H1 (cell line): ENCODE measurements at places on chromosomes 3 and 15. TPM values are rescaled to one million over a fixed set of nuclear protein-coding genes. Genes with fewer than 3 reads are reported as not detected.

DNA sequence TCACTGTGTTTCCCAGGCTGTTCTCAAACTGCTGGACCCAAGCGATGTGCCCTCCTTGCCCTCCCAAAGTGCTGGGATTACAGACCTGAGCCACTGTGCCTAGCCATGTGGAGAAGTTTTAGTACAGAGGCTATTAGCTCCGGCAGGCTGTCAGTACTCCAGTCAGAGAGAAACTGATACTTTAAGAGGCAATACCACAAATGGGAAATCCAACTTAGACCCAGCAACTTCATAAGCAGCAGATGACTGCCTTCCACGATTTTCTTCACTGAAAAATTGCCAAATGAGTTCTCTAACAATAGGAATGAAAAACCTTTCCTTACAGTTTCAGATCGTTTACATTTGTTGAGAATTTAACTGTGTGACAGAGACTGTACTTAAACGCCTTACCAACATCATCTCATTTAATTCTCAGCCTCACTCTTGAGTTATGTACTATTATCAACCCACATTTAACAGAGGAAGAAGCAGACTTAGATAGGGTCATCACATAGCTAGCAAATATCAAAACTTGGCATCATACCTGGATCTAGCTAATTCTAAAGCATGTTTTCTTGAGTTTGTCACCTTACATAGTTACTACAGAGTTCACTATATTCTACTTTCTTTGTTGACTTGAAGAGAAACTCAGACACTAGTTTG is 127.4 kb downstream of the TCF12 start:
- no peak for DNase-seq

DNA sequence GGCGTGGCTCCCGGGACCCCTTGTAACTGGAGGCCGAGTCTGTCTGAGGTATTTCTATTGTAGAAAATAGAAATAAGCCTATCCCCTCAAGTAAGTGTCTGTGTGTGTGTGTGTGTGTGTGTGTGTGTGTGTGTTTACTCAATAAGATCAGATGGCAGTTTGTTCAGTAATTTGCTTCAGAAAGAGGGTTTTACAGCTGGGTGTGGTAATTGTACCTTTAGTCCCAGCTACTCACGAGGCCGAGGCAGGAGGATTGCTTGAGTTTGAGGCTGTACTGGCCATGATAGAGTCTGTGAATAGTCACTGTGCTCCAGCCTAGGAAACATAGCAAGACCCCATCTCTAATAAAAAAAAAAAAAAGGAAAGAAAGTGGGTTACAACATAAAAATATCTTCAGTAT is 8.7 kb downstream of the SPINT1 start:
- DNase-seq = no peak

- DNase-seq = no peak
These were observed 48.1 kb downstream of the HSPBAP1 start for GRCh38 chr3:122745369-122746021.

DNA sequence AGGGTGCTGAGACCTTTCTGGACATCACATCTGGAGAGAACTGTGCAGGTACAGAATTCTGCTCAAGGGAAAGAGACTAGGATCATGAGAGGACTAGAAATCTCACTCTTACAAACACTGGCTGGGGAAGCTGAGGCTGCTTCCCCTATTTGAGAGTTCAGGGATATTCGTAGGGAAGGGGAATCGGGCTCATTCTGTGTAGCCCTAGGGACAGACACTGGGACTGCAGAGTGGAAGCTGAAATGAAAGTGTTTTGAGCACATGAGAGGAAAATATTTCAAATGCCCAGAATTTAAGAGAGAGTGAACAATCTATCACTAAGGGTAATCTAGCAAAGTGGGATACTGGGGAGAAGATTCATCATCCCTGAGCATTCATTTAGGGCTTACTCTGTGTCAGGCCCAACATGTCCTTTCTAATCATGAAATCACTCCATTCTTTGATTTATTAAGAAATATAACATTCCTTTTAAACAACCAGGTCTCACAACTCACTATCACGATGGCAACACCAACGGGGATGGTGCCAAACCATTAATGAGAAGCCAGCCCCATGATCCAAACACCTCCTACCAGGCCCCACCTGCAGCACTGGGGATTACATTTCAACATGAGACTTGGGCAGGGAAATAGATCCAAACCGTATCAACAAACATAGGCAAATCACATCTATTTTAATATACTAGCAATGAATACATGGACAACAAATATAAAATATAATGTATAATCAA is 63.0 kb downstream of the CPN2 start:
- DNase-seq = no peak

- DNase-seq = no peak
These were observed 331.1 kb downstream of the TBC1D5 start for GRCh38 chr3:17411157-17411877.

GRCh38 chr3:186121968-186122367 is 13.1 kb upstream of the ETV5 start:
- DNase-seq = no peak

- no peak for DNase-seq
These were observed at the start of the genes CLCN2 and POLR2H for GRCh38 chr3:184361532-184361931. Gene CLCN2, minus strand, starts transcription at chr3:184361605. Its CDS starts 126 bp downstream, at chr3:184361479. Gene POLR2H, plus strand, starts transcription at chr3:184361710. Its CDS starts 1,783 bp downstream, at chr3:184363493.

DNA sequence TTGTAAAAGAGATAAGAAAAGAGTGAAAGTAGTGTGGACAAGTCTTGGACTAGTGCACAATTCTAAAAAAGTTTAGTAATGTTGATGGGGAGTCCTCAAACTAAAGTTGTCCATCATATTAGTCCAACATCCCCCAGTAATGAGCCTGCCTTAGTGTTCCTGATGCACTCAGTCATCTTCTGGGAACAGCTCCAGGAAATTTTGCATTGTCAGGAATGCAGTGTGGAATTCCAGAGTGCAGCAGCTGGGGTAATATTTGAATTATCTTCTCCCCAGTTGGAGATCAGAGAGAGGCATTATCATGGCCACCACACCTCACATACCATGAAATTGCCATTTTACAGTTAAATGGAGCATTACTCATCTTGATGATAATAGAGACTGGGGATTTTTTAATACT is 528.8 kb upstream of the NAALADL2 start:
- no peak for DNase-seq

DNA sequence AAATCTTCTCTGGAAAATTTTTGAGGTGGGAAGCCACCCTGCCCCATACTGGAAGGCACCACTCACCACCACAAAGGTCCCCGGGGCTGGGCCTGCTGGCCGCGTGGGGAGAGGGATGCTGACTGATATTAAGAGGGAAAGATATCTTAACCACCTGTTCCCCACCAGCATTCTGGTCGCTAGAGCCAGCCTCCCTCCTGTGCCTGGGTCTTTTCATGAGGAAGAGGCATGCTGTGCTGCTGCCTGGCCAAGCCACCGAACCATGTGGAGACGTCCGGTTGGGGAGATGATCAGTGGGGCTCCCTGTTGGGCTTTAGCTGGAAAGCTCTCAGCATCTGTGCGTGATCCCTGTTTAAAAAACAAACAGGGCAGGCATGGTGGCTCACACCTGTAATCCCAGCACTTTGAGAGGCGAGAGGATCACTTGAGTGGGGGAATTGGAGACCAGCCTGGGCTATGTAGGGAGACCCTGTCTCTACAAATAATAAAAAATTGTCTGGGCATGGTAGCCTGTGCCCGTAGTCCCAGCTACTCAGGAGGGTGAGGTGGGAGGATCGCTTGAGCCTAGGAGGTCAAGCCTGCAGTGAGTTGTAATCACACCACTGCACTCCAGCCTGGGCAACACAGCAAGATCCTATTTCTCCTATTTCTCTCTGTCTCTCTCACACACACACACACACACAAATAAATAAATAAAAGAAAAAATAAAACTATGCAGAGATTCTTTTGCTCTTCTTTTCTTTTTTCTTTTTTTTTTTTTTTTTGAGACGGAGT is 1.0 kb downstream of the KLHL18 start:
- DNase-seq = peak; percentile 60

GRCh38 chr15:39565851-39566250 is 15.0 kb upstream of the THBS1 start:
- DNase-seq = no peak

DNA sequence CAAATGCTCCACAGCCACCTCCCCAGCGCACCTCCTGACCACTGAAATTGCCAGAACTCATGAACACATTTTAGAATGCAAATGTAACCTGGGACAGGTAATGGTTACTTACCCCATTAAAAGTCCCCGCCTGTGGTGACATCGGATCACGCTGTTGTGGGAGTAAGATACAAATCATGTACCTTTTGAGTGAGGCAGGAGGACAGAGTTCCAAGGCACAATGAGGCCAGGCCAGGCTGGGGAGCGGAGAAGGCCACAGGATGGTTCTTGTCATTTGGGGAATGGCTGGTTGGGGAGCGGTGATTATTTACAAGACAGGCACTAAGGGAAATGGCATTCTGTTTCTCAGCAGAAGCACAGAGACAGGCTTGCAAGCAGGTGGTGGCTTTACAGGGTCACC is 490.0 kb downstream of the EDEM1 start:
- DNase-seq = no peak

- no peak for DNase-seq
These were observed 8.6 kb upstream of the ZNF621 start for GRCh38 chr3:40516201-40516600.

GRCh38 chr3:184786280-184786941 is 25.6 kb upstream of the VPS8 start:
- no peak for DNase-seq

GRCh38 chr15:75947092-75947491 is 43.4 kb downstream of the FBXO22 start:
- no peak for DNase-seq

DNA sequence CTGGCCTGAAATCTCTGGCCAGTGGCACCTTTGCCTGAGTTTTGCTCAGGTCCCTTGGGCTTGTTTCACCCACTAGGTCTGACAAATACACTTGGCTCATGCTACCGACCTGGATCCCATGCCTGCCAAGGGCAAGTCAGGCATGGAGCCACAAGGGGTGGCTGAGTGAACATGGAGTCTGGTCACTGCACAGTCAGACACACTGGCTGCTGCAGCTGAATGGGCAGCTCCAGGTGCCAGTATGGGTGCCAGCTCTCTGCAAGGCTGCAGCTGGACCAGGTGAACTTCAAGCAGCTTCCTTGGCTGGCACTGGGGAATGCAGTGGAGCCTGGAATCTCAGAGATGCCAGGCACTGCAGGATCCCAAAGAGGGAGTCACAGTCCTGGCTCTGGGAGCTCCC is 170.3 kb downstream of the NECTIN3 start:
- DNase-seq = no peak

DNA sequence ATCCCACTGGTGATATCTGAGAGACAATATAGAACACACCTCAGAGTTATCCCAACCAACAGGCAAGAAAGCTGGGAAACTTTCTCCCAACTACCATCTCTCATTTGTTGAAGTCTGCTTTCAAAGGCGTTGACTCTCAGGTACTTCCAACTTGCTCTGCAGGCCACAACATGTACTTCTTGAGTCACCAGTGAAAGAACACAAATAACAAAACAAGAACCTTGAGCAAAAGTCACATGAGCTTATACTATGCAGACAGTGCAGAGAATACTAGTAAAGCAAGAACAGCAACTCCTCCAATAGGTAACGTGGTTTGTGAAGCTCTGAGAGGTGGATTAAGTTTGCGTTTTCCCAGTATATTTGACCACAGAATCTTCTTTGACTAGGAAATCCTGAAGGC is 20.6 kb downstream of the SNTN start:
- no peak for DNase-seq

DNA sequence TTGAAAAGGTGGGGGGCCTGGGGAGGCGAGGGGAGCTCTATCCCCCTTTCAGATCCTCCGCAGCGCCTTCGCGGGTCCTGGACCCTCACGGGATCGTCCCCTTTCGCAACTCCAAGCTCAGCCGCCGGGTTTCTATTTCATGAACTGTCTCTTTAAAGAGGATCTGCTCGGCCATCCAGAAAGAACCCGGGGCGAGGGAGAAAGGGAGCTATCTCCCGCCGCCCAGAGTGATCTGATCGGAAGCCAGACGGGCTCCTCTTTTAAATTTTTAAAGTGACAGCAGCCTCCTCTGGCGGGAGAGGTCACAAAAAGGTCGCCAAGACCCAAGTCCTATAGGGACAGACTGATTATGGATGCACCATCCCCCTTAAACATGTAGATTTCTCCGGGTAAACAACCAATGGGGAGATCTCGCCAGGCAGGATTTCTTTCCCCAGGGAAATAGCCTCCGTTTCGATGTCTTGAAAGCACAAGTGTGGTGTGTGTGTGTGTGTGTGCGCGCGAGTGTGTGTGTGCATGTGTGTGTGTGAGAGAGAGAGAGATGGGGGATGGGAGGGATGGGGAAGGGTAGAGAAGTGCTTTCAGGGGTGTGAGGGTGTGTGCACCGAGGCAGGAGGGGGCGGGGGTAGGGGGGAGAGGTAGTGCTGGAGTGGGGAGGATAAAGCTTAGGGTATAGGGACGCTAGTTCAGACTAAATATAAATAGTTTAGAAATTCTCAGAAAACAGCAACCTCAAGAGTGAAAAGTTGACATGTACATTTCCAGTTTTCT is 516.1 kb downstream of the MECOM start:
- peak; percentile 59 for DNase-seq

DNA sequence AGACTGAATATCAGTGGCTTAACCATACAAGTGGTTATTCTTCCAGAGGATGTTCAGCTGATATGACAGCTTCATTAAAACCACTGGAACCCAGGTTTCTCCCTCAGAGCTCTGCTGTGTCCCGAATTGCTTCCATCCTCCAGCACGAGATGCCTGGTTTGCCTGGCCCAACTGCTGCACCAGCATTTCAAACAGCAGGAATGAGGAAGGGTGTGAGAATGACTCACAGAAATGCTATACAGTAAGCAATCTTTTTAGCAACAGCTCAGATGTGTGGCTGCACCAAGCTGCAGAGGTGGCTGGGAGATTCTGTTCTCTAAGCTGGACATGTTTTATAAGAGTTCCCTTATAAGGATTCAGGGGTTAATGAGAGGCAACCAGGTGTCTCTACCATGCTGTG is 271.0 kb downstream of the GABRG3 start:
- DNase-seq = no peak

GRCh38 chr3:24476871-24477656 is 17.6 kb downstream of the THRB start:
- no peak for DNase-seq

GRCh38 chr3:149494022-149494758 is 19.7 kb downstream of the TM4SF4 start:
- DNase-seq = peak; percentile 51

- DNase-seq = no peak
These were observed 28.3 kb upstream of the THBS1 start for GRCh38 chr15:39552556-39552955.

DNA sequence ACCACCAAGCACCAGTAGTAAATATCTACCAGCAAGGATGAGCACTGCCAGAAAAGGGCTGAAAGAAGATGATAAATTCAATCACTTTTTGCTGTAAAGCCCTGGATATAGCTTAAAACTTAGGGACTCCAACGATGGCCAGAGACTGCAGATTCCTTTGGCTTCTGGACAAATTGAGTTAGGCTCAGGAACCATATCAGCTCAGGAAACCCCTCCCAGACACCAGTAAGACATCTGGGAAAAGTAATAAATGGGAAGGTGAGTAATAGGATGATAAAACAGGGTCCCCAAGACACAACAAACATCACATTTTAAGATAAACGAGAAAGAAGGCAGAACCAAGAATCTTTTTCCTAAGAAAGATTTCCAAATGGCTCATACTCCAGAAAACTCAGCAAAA is 65.0 kb downstream of the ANP32A start:
- no peak for DNase-seq

GRCh38 chr3:10933021-10933420 is 59.5 kb upstream of the SLC6A1 start:
- no peak for DNase-seq

CYP19A1 gene
- total RNA-seq = not detected in 2 replicates

CDCP1 gene
- 21.2 and 23.3 TPM in 2 replicates for total RNA-seq

CNTN3 gene
- total RNA-seq = 0.13 and 0.17 TPM in 2 replicates

CORO2B gene
- 3.4 and 4.7 TPM in 2 replicates for total RNA-seq

ADAMTS7 gene
- 43.1 and 45.2 TPM in 2 replicates for total RNA-seq

CRTAP gene
- total RNA-seq = 157 and 159 TPM in 2 replicates

OXSM gene
- 1.7 and 2.2 TPM in 2 replicates for total RNA-seq

ZNF710 gene
- 24.0 and 26.2 TPM in 2 replicates for total RNA-seq

MYO1E gene
- total RNA-seq = 138 and 142 TPM in 2 replicates

STRC gene
- total RNA-seq = 0.34 and 0.42 TPM in 2 replicates
